LHCN-M2 (cell line): ENCODE measurements at places on chromosomes 4 and X. TPM values are rescaled to one million over a fixed set of nuclear protein-coding genes. Genes with fewer than 3 reads are reported as not detected.

DNA sequence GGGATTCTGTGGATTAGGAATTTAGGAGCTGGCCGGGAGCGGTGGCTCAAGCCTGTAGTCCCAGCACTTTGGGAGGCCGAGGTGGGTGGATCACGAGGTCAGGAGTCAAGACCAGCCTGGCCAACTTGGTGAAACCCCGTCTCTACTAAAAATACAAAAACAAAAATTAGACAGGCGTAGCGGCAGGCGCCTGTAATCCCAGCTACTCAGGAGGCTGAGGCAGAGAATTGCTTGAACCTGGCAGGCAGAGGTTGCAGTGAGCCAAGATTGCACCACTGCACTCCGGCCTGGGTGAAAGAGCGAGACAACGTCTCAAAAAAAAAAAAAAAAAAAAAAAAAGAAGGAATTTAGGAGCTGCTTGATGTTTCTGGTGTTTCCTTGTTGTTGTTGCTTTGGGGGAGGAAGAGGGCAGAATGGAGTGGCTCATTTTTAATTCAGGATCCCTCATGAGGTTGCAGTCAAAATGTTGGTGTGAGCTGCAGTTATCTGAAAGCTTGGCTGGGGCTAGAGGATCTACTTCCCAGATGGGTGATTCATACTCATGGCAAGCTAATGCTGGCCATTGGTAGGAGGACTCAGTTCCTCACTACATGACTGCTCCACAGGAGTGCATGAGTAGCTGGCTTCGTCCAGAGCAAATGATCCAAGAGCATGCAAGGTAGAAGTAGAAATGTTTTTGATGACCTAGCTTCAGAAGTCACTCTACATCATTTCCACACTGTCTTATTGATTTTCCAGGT is 26.5 kb upstream of the JADE1 start:
- peak; percentile 25 for DNase-seq

- no peak for DNase-seq
Observed at GRCh38 chrX:18174971-18175370, 45.7 kb downstream of the BEND2 start.

- DNase-seq: peak; percentile 15
Observed at GRCh38 chr4:1246901-1247863, 1.7 kb downstream of the CTBP1 start.

DNA sequence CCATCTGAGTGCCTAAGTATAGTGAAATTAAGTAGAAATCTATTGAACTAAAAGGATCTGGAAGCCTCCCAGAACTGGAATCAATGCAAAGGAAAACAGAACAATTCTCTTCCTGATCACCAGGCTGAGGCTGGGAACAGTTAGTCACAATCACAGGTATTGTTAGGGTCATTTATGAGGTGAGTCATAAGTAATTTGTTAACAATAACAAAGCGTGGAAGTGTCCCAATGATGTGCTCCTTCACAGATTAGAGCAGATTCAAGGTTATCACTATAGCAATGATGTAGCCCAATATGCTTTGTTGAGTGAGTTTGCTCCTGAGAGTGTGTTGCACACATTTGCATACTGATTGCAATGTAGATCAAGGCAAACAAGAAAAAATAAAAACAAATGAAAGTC is 228.1 kb downstream of the ZNF674 start:
- DNase-seq: no peak

GRCh38 chrX:81259020-81259713 is 57.3 kb downstream of the SH3BGRL start:
- peak; percentile 58 for DNase-seq

DNA sequence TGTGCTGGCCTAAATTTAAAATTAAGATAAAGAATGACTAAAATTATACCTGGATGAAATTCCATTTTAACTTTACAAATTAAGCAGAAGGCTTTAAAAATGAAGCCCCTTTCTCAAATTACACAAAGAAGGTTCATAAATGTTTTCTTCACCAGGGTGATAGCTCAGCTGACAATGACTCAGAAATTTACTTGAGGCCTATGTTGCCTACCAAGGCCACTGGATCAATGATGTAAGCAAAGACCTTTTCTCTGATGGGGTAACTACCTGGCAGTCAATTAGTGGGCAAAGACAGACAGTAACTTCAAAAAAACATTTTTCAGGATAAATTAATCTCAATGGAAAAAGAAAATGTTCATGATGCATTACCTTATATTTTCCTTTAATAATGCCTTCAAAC is 23.9 kb upstream of the GPR34 start:
- peak; percentile 18 for DNase-seq

DNA sequence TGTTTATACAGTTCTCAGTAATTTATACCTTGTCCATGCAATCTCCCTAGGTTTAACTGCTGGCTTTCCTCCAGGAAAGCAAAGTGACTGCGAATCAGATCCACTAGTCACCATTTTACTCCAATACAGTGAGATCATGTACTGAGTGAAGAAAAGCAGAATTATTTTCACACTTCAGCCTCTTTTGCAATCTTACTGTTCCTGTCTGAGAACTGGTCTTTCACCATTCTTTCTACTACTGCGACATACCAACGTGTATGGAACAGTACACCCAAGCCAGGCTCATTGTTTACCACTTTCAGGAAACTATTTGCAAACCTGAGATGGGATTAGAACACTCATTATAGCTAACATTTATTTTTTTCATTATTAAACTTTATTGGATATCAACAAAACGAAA is 8.0 kb upstream of the MSL3 start:
- DNase-seq: no peak

DNA sequence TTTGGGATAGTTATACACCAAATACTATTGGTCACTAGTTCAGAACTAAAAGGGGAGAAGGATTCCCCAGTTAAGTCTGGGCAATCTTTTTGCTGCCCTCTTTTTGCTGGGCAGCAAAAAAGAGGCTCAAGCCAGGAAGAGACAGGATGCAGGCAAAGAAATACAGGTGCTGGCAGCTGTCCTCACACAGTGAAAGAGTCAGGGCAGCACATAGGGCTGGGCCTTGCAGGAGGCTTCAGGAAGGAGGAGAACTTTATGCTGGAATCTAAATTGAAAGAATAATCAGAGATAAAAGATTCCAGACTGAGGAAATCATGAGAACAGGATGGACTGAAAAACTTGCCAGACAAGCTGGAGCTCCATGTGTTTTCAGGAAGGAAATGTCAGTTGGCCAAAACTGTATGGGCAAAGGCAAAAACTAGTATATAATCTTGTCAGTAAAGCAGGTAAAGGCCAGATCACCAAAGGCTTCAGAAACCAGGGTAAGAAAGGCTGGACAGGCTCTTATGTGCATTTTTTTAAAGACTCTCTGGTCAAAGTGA is 46.8 kb downstream of the PDGFC start:
- DNase-seq: no peak

- no peak for DNase-seq
Observed at GRCh38 chrX:26373829-26374228, 157.9 kb downstream of the MAGEB5 start.

DNA sequence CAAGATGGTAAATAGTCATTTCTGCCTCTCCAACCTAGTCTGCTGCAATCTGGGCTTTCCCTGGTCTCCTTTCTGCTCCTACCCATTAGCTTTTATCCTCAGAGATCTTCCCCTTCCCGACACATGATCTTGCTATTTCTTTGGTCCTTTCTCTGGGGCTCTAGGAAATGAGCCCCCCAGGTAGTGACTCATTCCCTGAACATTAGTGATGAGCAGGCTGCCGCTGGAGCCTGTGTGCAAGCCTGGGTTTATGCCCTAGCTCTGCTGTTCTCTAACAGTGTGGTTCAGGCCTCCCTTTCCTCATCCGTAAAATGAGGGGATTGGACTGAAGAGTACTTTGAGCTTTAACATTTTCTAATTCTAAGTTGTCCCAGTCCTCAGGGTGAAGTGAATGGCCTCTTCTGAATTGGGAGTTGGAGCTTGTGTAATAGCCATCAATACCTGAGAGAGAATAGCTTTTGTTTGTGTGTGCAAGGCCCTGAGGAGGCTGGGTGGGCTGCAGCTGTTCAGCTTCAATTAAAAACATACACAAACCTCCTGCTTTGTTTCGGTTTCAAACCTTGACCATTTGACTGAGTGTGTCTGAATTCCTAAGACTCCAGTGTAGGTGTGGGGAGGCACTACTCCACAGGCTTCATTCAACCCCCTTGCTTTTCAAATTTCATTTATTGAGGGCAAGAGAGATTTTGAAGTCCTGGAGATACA is 115.6 kb upstream of the SCML1 start:
- no peak for DNase-seq

DNA sequence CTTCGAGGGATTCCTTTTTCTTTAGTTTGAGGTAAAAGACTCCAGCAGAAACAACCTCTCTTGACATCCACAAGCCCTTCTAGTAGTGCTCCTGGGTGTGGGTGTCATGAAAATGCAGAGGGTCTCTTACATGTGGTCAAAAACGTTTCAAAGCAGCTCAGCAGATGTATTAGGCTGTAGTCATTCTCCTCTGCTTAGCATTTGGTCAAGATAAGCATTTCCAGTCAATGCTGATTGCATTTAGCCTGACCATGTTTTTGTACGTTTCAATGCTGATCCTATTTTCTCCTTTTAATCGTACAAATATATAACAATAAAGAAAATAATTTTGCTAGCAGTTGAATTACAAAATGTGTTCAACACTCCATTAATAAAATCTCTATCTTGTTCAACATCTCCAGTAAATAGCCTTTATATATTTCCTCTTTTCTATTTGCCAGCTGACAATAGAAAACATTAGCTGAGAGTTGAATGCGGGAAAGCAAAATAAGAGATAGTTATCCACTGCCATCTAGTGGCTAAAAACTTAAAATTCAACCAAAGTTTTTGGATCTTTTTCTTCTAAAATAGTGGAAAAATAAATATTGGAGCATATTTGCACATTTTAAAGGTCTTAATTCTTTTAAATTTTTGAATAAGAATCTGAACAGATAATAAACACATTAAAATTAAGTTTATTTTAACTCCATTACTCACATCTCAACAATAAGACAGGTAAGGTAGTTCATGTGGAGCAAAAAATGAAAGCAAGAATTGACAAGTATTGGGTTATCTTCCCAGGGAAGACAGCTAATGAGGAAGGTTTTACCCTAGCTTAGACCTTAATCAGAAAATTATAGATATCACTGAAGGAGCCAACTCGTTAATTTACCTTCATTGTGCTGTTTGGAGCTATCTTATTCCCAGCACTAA is 15.2 kb upstream of the PACRGL start:
- peak; percentile 13 for DNase-seq

DNA sequence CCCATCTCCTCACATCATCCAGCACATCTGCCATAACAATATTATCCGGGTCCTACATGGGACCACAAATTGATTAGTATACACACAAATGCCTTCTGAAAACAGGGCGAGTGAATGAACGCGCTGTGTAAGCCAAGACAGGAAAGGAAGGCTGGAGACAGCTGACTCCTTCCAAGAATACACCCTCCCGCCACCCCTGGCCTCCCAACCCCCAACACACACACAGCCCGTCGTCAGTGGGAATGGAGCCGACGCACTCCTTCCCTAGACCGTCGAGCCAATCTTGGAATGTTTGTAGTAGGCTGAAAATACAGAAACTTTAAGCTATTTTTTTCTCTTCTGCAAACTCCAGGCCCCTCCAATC is 319 bp upstream of the MAGEH1 start:
- no peak for DNase-seq

OPRPN gene
- not detected in 2 replicates for total RNA-seq

STPG2 gene
- total RNA-seq: 0.11 TPM in 1 of 2 replicates, not detected in the other

GUCY1B1 gene
- 2.3 and 3.4 TPM in 2 replicates for total RNA-seq

GPC4 gene
- 0.11 TPM in 1 of 2 replicates, not detected in the other for total RNA-seq

SMAD1 gene
- 55.5 and 59.9 TPM in 2 replicates for total RNA-seq

CHRDL1 gene
- total RNA-seq: not detected in 2 replicates

LANCL3 gene
- 1.5 and 1.7 TPM in 2 replicates for total RNA-seq

ANKRD37 gene
- total RNA-seq: 10.8 and 14.4 TPM in 2 replicates

MSX1 gene
- 12.2 and 13.4 TPM in 2 replicates for total RNA-seq
